ENCODE measurements at places on chromosomes 2 and 18.

- DNase-seq, result no peak
Measured at GRCh38 chr18:56562479-56562878, 75.9 kb downstream of the TXNL1 start.

GRCh38 chr2:133063775-133064174 is 393.8 kb upstream of the LYPD1 start:
- peak; percentile 15 for DNase-seq

GRCh38 chr2:1046067-1046466 is 95.4 kb downstream of the SNTG2 start:
- no peak for DNase-seq

GRCh38 chr2:138113871-138114525 is 149.7 kb downstream of the HNMT start:
- no peak for DNase-seq

Measured in COLO829 (cell line).